ENCODE measurements at places on chromosomes 7 and 10.

- no peak for DNase-seq
These were observed 519.8 kb downstream of the XPNPEP1 start for GRCh38 chr10:109403551-109403950.

DNA sequence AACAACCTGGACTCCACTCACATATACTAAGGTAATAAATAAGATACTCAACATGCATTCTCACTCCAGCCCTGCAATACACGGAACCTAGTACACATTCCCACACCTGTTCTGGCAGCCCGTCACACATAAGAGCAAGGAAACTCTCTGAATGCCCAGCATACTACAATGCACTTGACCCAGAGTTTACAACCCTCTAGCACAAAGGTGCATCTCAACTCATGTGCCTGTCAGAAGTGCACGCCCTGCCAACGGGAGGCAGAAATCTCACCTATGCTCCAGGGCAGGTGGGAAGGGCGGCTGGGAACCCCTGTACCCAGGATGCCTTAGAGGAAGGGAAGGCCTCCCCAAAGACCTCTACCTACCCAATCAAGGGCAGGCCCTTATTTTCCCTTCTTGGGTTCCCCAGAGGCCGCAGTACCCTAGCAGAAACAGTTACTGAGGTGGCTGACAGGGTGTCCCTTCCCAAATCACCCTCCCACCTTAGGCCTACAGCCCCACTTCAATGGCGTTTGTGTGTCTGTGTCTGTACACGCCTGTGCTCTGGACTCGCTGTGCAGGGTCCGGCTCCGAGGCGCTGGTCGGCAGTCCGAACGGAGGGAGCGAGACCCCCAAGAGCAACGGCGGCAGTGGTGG, 2.0 kb downstream of the EVX1 start:
- no peak for DNase-seq

DNA sequence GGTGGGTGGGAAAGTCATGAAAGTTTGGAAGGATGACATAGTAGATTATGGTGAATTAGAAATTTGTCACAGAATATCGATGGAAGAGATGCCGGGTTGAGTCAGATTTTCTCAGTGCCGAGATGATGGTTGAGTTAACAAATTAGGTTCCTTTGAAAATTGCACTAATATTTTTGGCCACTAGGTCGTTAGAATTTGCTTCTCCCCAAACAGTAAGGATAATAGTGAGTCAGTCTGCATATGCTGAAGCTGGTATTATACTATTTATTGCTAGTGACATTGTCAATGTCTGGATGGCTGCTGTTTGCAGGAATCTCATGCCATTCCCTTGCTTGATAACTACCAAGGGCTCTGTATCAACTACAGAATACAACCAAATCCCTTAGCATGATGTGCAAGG, 37.7 kb upstream of the MINDY3 start:
- DNase-seq: no peak

GRCh38 chr10:119725517-119725827, 378 bp upstream of the INPP5F start:
- DNase-seq: no peak

GRCh38 chr10:113053091-113053490, 103.0 kb downstream of the TCF7L2 start:
- no peak for DNase-seq

DNA sequence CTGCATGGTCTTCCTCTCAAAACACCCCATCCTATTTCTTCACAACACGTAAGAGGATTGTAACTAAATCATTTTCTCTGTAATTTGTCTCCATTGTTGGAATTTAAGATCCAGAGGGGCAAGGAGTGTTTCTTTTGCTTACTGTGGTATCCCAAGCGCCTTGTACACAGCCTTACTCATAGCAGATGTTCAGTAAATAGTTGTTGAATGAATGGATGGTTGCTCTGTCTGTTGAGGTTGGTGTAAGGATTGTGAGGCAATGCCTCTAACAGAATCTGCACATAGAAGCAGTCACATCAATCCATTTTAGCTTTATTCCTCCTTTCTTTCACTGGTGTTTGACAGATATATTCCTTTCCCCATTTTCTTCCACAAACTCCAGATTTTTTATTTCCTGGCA, 90.1 kb downstream of the ZNF365 start:
- DNase-seq: no peak

- DNase-seq: no peak
These were observed 46.5 kb downstream of the PRR15 start for GRCh38 chr7:29610086-29610485.

DNA sequence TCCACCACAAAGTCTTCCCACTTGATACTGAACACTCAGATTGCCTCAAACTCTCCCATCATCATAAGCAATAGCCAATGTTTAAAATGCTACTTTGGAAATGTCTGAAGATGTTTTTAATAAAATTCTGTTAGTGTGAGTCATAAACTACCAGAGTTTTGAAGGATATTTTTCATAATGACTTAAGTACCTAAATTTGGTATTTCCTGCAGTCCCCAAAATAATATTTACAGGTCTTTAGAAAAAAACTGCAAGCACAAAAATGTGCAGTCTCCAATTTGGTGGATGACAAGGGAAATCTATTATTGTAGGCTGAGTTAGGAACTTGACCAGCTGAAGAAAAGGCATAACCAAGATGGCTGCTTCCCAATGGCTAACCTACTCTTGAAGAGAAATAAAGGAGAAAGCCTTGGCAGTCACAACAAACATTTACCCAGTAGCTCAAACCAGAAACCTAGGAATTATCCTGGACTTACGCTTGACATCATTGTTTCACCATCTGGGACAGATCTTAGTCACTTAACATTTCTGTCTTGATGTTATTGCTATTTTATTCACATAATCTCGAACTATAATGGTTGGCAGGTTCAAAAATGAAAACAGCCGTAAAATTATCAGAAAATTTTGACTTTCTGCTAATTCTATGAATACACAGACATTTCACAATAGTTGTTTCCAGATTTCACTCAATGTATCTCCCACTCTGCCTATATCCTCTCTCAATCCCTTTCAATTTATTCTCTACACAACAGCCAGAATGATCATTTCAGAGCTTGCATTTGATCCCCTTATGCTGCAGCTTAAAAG, 111.2 kb upstream of the STEAP1B start:
- no peak for DNase-seq

DNA sequence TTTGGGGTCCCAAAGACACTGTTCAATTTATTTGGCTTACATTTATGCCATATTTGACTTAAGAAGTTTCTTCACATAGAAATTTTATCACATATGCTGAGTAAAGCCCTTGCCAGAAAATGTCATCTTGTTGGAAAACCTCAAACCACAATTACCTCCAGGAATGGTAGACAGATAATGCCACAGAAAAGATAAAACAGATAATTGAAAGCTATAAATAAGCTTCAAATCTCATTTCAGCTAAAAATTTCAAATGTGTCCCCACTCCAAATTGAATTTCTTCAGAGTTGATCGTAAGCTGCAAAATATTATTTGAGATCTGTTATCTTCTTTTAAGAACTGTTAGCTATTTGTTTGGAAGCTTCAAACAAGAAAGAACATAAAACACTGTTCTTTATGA, 176.4 kb upstream of the PTN start:
- DNase-seq: no peak

DNA sequence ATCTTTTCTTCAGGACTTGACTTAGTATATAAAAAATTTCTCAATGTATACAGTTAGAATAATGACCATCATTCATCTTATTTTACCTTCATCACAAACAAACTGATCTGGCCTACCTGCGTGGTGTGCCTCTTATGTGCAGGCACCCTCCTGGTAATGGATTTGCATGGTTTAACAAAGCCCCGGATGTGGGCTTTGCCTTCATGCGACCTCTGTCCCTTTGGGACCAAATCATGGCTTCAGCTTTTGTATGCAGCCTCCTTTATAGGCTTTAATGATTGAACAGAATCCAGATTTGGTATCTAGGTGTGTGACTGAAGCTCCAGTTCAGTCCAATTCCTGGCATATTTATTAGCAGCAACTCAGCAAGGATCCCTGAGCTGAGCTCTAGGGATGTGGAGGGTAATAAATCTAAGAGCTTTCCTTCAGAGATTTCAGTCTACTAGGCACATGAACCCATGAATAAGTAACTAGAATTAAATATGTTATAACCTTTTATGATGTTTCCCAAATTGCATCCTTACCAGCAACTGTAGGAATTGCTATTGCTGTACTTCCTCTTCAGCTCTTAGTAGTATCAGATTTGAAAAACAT, 256.9 kb downstream of the ABCA13 start:
- no peak for DNase-seq

- DNase-seq: no peak
These were observed 107.3 kb upstream of the EFCAB10 start for GRCh38 chr7:105688617-105689016.

DNA sequence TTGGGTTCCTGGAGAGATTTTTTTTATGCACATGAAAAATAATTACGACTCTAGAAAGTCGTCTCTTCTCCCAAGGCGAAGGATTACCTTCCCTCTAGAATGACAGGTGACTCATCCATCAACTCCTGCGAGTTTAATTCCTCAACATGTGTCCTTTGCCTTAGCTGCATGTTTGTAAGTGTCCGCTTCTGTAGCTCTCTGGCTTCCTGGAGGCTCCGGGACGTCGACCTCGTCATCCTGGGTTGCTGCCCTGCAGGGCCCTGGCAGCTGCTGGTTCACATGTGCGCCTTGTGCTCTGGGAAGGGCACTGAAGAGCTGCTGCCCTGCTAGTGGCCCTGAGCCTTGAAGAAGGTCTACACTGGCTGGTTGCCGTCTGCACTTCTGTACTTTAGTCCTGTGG, 210.2 kb downstream of the MLLT10 start:
- DNase-seq: no peak

- DNase-seq: no peak
These were observed 21.6 kb upstream of the FAM180A start for GRCh38 chr7:135770139-135770710.

GRCh38 chr7:123621707-123622106, 20.1 kb downstream of the ASB15 start:
- no peak for DNase-seq

GRCh38 chr7:52413051-52413450, 622.4 kb upstream of the POM121L12 start:
- DNase-seq: no peak

GRCh38 chr7:128398016-128398840, 11.6 kb downstream of the IMPDH1 start:
- DNase-seq: peak; percentile 60

GRCh38 chr7:122310119-122311021, 5.8 kb upstream of the FEZF1 start:
- DNase-seq: no peak

DNA sequence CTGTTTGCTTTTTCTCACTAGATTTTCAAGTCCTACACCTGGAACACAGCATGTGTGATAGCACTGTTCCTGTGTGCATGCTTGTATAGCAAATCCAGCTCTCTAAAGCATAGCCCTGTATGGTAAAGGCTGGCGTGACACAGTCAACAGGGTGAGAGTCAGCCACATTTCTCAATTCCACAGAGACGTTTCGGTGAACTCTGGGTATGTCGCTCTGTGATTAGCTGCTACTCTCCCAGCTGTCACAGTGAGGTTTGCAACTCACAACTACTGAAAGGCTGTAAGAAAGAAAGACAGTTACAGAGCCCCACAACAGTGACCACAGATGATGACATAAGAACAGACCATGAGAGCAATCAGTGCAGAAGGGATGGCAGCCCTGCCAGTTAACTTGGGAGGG, 170.6 kb upstream of the IMMP2L start:
- DNase-seq: no peak

- DNase-seq: no peak
These were observed 40.7 kb downstream of the MRPL32 start for GRCh38 chr7:42972699-42973500.

DNA sequence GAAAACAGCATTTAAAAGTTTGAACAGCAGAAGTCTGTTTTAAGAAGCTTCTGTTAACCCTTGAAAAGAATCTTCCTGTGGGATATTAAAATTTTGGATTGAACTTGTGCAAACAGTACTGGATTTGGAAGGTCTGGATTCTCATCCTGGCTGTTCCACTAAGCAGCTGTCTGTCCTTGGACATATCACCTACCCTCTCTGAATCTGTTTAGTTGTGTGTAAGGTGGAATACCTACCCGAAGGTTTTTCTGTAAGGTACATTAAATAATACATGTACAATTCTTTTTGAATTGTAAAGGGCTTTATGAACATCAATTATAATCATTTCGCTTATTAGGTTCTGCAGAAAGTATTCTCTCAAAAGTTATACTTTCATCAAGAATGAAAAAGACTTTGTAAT, 2.2 kb downstream of the PDCD4 start:
- DNase-seq: no peak

GRCh38 chr10:101095004-101095403, 33.2 kb downstream of the KAZALD1 start:
- DNase-seq: no peak

GRCh38 chr10:101840102-101840684, 3.4 kb downstream of the KCNIP2 start:
- peak; percentile 31 for DNase-seq

DNA sequence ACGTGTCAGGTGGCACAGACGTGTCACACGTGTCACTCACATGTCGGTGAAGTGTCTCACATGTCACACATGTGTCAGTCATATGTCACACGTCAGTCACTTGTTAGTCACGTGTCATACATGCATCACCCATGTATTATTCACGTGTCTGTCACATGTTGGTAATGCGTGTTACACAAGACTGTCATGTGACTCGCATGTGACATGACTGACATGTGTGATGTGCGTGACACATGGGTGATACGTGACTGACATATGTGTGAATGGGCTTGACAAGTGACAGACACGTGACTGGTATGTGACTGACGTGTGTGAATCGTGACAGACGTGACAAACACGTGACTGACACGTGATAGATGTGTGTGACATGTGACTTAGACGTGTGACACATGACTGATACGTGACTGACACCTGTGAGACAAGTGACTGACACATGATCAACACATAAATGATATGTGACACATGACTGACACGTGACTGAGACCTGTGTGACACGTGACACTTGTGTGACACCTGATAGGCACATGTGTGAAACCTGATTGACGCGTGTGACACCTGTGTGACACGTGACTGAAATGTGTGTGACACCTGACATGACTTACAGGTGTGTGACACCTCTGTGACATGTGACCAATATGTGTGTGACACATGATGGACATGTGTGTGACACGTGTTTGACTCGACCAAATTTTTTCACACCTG, 56.1 kb downstream of the ZNF92 start:
- no peak for DNase-seq

- DNase-seq: no peak
These were observed 22.1 kb upstream of the PRKG1 start for GRCh38 chr10:51052163-51052562.

DNA sequence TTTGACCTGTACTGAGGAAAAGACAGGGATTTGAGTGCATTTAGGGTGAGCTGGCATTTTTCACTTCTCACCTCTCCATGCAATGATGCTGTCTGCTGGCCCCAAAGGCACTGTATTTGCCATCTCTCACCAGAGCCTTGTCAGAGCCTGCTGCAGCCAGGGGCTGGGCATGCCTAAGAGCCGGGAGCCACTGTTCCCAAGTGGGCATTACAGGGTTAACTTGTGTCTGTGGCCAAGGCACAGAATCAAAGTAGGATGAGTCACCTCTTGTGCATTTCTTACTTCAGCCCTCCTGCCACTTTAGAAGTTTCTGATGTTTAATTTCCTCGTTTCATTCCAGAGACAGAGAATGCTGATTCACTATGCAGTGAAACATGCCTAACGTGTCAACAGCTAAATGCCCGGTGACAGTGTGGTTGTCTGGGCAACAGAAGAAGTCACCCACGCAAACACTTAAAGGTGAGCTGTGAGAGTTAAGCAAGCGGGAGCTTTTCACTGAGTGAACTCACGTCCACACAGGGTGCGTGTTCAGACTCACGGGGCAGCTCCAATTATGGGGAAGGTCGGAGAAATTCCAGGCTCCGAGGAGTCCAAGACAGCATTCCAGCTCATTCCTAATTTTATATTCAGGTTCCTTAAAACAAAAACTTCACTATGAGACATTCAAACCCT, 57.1 kb upstream of the IGFBP3 start:
- no peak for DNase-seq

GRCh38 chr7:20383351-20383750, 52.7 kb downstream of the ITGB8 start:
- DNase-seq: no peak

Measured in CD4-positive, alpha-beta T cell treated with Interleukin-6 for 4 hours (primary cell).